ENCODE measurements at places on chromosomes 2 and 18. TPM values are rescaled to one million over a fixed set of nuclear protein-coding genes. Genes with fewer than 3 reads are reported as not detected.

The PCARE gene
- total RNA-seq, result under 0.01 TPM

The SCG2 gene
- total RNA-seq, result 7.3 TPM

The CIB4 gene
- total RNA-seq, result not detected

The SGPP2 gene
- total RNA-seq, result not detected

The REG1B gene
- total RNA-seq, result not detected

Measured in melanocyte of skin (primary cell).